Kidney glomerular epithelial cell (primary cell): ENCODE measurements at places on chromosomes 1 and 21.

DNA sequence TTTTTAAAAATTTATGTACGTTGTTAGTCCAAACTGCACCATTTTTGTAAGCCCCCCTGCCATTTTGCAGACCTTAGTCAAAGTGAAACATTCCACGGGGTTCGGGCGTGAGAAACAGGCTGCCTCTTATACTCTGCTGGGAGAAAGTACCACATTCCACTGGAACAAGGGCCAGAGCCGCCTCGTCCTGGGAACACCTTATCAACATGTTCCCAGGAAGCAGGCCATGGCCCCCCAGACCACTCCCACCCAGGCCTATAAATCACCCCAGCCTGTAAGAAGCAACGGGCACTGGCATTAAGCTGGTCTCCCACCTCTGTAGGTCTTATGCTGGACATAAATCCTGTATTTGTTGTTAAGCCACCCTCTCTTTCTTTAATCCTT, 854 bp upstream of the ZRANB2 start:
- DNase-seq = no peak

- no peak for DNase-seq
Observed at GRCh38 chr1:24541711-24542346, 14.1 kb upstream of the NCMAP start.

DNA sequence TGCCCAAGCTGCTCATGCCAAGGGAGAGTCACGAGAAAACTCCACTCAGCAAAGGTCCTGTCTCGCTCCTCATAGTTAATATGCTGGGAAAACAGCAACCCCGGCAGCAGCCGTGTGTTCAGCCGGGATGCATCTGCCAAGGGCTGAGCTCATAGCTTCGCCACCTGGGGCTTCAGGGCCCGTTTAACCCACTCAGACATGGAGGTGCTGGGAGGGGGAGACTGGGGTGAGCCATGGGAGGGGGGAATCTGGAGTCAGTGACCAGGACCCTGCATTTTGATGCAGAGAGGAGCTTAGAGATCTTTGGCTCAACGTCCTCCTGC, 283.4 kb downstream of the PTPRU start:
- no peak for DNase-seq

GRCh38 chr1:51648180-51649109, 31.6 kb downstream of the OSBPL9 start:
- DNase-seq = peak; percentile 38

- no peak for DNase-seq
Observed at GRCh38 chr1:36881541-36881940, 152.8 kb downstream of the GRIK3 start.

GRCh38 chr1:118124064-118124463, 61.0 kb downstream of the SPAG17 start:
- DNase-seq = no peak

DNA sequence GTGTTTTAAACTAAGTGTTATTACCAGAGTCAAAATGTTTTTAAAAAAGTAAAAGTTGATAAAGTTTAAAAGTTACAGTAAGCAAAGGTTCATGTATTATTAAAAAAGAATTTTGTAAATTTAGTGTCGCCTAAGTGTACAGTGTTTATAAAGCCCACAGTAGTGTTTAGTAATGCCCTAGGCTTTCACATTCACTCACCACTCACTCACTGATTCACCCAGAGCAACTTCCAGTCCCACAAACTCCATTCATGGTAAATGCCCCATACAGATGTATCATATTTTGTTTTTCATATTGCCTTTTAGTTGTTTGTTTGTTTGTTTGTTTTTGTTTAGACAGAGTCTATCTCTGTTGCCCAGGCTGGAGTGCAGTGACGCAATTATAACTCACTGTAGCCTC, 353.8 kb upstream of the PTBP2 start:
- no peak for DNase-seq

- no peak for DNase-seq
Observed at GRCh38 chr1:13782634-13783360, 82.8 kb downstream of the PRDM2 start.

GRCh38 chr1:39788758-39789570, at the start of gene BMP8B:
Gene BMP8B, minus strand, starts transcription at chr1:39788865. Its CDS starts 380 bp downstream, at chr1:39788485.
- DNase-seq = no peak

DNA sequence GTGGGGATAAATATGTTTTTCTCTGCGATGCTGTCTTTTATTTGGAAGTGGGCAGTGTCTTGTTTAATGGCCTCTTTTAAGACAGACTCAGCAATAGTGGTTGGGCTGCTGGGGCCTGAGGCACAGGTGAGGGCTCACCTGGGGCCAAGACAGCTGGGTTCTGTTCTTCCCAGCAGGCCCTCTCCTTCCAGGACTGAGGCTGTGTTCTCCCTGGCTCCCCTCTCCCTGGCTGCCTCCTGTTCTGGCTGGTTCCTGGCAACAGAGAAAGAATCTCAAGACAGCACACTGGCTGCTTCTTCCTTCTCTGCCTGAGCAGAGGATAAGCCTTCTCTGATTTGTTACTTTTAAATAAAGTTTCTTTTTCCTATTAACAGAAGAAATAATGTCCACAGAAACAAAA, 7.4 kb upstream of the GRHL3 start:
- no peak for DNase-seq

DNA sequence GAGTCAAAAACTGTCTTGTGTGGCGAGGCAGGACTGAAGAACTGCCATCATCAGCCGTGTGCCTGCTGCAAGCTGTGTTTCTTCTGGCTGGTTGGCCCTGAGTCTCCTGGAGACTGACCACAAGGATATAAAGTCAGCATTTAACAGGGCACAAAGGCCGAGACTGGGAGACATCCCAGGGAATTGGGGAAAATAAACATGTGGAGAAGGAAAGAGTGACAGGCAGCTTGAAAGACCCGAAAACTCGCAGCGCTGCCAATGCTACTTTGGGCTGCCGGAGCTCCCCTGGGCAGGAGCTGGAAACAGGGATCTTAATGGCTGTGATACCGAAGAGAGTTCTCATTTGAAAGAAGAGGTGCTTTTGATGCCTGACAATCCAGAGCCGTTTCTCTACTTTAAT, 125.3 kb upstream of the HMGB4 start:
- no peak for DNase-seq

DNA sequence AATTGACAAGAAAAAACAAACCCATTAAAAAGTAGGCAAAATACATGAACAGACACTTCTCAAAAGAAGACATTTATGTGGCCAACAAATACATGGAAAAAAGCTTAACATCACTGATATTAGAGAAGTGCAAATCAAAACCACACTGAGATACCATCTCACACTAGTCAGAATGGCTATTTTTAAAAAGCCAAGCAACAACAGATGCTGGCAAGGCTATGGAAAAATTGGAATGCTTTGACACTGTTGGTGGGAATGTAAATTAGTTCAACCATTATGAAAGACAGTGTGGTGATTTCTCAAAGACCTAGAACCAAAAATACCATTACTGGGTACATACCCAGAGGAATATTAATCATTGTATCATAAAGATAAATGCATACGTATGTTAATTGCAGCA, 641.1 kb upstream of the B3GALT2 start:
- DNase-seq = no peak

GRCh38 chr1:232596666-232597303, 33.1 kb downstream of the SIPA1L2 start:
- DNase-seq = no peak

- peak; percentile 21 for DNase-seq
Observed at GRCh38 chr1:12342401-12343003, 112.7 kb downstream of the VPS13D start.

DNA sequence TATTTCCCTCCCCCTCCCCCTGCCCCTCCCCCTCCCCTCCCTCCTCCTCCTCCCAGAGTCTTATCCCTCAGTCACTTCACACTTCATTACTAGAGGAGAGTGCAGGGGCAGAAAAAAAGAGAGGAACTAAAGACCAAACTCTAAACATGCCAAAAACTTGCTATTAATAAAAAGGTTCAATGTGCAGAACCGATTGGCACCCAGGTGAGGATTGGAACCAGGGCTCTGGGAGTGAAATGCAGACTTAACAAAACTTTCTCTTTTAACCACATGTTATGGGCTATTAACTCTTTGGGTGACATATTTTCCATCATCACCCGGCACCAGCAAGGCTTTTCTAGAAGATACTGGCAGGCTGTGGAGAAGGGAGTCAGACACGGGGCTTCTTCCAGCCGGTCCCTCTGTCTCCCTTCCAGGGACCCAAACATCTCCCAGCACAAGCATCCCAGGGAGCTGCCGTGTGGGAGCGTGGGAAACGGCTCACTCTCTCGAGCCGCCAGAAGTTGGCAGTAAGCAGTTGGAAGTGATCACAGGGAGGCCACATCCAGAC, 13.6 kb downstream of the NID1 start:
- DNase-seq = peak; percentile 18

DNA sequence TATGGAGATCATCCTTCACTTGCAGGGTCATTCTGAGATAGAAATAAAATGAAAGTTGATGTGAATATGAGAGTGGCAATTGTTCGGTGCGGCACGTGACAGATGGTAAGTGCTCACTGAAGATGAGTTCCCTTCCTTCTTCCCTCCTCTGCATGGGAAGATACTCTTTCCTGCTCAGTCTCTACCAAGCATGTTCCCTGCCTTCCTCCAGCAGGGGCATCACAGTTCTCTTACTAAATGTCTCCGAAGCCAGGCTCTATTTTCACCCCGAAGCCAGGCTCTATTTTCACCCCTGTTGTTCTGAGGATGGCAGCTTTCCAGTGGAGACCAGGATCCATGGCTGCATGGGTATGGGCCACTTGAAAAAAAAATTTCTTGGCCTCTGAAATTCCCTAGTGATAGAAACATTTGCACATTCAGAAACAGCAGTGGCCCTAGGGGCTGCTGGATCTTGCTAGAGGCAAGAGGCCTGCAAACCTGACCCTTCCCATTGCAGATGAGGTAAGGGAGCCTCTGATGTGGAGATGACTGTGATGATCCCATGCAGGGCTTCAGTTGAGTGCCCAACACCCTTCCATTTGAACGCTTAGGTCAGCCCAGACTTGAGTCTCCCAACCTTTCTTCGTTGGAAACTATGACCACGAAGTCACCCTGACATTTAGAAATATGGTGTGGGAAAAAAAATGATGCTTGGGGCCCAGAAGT, 123.7 kb upstream of the HMGB4 start:
- DNase-seq = no peak

GRCh38 chr1:205680073-205680851, at the start of gene SLC45A3:
Gene SLC45A3, minus strand, starts transcription at chr1:205680509. Its CDS starts 15,853 bp downstream, at chr1:205664656.
- DNase-seq = peak; percentile 19

DNA sequence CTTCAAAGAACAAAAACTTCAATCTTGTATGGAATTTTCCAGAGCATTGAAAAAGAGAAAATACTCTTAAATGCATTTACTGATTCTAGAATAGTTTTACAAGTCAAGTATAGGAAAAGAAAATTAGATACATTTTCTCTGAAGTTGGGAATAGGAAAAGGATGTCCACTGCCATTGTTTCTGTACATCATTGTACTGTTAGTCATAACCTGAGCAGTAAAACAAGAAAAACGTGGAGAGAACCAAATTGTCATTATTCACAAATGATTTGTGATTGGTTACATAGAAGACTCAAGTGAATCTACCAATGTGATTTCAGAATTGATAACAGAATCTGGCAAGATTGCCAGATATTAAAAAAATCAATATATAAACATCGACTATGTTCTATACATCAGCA, 27.4 kb downstream of the PRKACB start:
- DNase-seq = no peak
